Subcutaneous preadipocyte (primary cell): ENCODE measurements at places on chromosomes 12 and 14. TPM values are rescaled to one million over a fixed set of nuclear protein-coding genes. Genes with fewer than 3 reads are reported as not detected.

RNASE1 gene
- not detected in 2 replicates for total RNA-seq

KRT3 gene
- not detected in 2 replicates for total RNA-seq

CALCOCO1 gene
- total RNA-seq = 50.2 and 73.1 TPM in 2 replicates

LUM gene
- 56.2 and 67.2 TPM in 2 replicates for total RNA-seq

TMEM253 gene
- under 0.01 TPM in 1 of 2 replicates, not detected in the other for total RNA-seq

SERPINA10 gene
- total RNA-seq = not detected in 2 replicates

MAP3K9 gene
- under 0.01 TPM in 2 replicates for total RNA-seq

PRMT5 gene
- total RNA-seq = 76.8 and 106 TPM in 2 replicates

RTL1 gene
- not detected in 2 replicates for total RNA-seq
